ENCODE measurements at places on chromosomes 2 and 18.

DNA sequence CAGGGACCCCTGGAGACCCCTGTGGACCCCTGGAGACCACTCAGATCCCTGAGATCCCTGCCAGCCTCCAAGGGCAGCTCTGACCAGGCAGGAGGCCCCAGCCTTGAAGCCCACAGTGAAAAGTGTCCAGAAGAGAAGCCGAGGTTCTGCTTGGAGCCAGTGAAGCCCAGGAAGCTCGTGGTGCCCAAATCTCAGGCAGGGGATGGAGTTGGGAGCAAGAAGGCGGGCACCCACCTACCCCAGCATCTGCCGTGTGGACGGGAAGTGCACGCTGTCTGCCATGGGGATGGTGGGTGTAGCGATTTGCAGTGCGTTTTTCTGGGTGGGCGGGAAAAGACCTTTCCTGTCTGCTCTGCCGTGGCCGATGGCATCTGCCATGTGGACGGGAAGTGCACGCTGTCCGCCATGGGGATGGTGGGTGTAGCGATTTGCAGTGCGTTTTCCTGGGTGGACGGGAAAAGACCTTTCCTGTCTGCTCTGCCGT is 120.6 kb upstream of the CTDP1 start:
- DNase-seq, result no peak

DNA sequence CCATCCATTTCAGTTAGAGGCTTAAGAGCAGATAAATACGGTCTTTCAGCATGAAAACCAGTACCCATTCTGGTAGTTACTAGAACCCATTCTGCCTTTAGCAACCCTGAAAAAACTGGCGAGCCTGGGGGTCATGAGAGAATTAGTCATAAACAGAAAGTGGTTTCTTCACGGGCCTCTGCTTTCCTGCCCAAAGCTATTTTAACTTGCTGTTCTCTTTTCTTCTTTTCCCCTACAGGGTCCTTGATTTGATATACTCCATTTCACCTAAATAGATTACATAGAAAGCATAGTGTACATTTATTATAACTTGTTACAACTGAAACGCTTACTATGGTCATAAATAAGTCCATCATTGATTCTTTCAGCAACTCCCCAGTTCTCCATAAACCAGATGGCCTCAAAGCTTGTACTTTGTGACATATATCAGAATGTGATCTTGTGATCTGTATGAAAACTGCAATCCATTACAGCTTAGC is 48.3 kb downstream of the WDFY1 start:
- no peak for DNase-seq

DNA sequence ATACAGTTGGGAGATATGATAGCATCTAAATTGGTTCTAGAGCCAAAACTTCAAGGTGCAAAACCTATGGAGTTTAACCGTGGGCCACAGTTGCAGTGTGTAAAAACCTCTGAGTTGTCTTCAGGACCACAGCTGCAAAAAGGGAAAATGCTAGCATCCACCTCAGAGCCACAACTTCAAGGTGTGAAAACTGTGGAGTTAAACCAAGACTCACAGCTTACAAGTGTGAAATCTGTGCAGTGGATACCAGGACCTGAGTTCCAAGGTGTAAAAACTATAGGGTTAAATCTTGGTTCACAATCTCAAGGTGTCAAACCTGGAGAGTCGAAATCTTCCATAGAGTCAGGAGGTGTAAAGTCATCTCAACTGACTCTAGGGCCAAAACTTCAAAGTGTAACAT is 10.4 kb upstream of the ZNF512 start:
- no peak for DNase-seq

- DNase-seq, result no peak
These were observed 662.4 kb downstream of the GALR1 start for GRCh38 chr18:77911971-77912605.

DNA sequence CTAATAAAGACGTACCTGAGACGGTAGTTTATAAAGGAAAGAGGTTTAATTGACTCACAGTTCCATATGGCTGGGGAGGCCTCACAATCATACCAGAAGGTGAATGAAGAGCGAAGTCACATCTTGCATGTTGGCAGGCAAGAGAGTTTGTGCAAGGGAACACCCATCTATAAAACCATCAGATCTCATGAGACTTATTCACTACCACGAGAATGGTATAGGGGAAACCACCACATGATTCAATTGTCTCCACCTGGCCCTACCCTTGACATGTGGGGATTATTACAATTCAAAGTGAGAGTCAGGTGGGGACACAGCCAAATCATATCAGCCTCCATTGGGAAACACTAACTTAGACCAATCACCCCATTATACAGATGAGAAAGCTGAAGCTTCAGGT is 81.4 kb downstream of the SKA1 start:
- DNase-seq, result no peak

DNA sequence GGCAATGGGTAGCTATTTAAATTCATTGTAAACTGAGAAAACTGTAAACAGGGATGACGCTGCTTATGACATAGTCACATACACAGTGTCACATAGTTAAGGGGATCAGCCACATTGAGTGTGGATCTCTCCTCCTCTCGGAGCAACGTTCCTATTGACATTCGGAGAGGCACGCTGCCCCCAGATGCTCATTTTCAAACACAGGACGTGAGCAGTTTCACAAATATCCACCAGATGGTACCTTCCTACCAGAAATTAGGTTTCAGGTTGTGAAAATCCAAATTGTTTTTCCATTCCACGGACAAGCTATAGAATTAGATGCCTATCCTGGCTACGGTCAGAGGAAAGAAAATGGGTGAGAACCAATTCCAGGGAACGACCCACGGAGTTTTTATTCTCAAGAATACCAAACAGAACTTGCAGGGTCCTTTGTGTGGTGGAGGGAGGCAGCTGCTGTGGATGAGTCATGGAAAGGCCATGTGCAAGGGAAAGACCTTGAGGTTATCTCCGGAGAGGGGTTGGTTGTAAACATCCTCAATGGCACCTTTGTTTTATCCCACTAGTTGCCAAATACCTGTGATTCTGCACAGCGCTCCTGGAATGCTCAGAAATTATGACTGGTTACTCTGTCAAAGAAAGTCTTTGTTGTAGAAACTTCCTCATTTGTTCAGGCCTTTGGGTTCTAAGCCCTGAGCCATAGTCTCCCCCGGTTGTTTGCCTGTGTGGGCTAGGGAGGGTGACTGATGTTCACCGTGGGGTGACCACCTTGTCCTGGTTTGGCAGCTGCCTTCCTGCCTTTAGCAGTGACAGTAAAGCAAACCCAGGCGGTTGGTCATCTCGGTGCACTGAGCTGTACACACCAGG is 88.0 kb downstream of the ACTR3 start:
- no peak for DNase-seq

DNA sequence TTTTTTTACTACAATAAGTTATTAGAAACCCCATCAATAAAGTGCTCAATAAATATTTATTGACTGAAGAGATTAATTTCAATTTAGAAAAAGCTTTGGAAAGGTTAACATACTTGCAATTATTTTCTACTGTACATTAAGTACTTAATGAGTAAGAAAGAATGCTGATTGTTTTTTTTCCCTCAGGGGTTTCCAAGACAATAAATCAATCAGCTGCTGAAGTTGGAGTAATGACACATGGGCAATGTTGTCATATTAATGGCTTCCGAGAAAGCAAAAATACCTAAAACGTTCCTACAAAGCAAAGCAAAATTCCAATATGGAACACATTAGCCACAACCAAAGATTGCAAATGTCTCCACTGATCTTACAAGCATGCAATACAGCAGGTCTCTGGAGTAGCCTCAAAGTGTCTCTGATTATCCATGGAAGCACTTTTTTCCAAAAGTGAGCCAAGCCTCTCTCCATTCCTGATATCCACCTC is 66.7 kb downstream of the ZC3H6 start:
- DNase-seq, result peak; percentile 6

DNA sequence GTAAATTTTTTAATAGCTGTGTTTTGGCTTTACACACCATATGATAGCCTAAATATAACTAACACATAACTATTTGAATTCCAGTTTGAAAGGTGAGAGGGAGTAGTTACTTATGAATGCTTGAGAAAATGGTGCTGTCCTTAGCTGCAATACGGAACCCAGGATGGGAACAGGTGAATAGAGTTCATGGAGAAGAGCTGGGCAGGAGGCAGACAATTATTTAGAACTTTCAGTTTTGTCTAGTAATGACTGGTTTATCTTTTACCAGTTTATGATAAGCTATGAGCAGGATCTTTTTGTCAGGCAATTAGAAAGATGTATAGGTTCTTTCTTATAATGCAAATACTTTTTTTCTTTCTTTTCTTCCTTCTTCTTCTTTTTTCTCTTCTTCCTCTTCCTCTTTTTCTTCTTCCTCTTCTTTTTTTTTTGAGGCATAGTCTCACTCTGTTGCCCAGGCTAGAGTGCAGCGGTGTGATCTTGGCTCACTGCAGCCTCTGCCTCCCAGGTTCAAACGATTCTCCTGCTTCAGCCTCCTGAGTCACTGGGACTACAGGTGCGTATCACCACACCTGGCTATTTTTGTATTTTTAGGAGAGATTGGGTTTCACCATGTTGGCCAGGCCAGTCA is 25.9 kb downstream of the UBR3 start:
- DNase-seq, result no peak

DNA sequence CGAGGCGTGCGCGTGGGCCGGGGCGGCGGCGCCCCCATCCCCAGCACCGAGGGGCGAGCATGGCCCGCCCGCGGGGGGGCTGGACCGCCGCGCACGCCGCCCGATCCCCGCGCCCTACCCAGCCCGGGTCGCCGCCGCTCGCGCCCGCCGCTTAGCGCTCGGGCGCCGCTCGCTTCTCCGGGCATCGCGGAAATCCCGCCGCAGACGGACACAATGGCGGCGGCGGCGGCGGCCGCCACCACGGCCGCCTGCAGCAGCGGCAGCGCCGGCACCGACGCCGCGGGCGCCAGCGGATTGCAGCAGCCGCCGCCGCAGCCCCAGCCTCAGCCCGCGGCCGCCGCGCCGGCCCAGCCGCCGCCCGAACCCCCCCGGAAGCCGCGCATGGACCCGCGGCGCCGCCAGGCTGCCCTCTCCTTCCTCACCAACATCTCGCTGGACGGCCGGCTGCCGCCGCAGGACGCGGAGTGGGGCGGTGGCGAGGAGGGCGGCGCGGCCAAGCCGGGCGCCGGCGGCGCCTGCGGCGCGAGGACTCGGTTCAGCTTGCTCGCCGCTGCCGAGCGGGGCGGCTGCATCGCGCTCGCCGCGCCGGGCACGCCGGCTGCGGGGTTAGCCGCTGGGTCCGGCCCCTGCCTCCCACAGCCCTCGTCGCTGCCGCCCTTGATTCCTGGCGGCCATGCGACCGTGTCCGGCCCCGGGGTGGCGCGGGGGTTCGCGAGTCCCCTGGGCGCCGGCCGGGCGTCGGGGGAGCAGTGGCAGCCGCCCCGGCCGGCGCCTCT is 453 bp downstream of the CABLES1 start:
- DNase-seq, result no peak

GRCh38 chr2:262117-262516 is 1.7 kb downstream of the SH3YL1 start:
- DNase-seq, result no peak

- DNase-seq, result peak; percentile 10
These were observed 819 bp downstream of the TGIF1 start for GRCh38 chr18:3450799-3451182.

DNA sequence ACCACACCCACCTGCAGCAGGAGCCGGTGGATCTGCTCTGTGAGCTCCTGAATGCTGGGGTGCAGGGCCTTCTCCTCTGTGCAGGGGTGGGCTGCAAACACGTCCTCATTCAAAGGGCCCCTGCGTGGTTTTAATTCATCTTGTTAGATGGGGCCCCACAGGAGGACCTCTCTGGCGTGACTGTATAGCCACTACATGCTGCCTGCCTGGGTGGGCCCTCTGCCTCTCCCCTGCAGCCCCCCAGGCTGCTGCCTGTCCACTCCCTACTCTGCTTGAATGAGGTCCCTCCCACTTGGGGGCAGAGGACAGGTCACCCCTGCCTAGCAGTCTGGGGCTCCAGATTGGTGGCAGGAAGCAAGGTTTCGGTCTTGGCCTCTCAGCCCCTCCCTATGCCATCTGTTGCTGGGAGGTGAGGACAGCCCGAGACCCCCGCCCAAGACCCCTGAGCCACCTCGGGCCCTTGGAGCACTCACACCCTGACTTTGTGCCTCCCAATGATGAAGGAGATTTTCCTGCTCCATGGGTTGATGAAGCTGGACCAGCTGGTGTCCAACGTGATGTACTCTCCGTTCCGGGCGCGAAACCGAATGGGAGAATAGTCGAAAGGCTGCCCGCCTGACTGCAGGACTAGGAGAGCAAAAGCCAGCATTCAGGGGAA is 22.0 kb upstream of the HES6 start:
- DNase-seq, result no peak

DNA sequence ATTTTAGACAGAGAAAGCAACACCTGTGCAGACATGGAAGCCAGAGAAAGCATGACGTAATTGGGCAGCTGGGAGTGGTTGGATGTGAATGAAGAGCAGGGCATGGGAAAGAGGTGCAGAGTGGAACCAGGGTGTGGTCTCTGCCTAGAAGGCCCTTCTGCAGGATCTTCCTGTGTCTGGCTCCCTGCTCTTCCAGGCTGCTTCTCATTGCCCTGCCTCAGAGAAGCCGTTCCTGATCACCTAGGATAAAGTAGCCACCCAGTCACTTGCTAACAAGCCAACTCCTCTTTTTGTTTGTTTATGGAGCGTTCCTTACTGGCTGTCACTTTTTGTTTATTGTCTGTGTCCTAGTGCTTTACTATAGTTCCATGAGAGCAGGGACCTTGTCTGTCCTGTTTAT is 28.5 kb downstream of the GALNT1 start:
- DNase-seq, result no peak

DNA sequence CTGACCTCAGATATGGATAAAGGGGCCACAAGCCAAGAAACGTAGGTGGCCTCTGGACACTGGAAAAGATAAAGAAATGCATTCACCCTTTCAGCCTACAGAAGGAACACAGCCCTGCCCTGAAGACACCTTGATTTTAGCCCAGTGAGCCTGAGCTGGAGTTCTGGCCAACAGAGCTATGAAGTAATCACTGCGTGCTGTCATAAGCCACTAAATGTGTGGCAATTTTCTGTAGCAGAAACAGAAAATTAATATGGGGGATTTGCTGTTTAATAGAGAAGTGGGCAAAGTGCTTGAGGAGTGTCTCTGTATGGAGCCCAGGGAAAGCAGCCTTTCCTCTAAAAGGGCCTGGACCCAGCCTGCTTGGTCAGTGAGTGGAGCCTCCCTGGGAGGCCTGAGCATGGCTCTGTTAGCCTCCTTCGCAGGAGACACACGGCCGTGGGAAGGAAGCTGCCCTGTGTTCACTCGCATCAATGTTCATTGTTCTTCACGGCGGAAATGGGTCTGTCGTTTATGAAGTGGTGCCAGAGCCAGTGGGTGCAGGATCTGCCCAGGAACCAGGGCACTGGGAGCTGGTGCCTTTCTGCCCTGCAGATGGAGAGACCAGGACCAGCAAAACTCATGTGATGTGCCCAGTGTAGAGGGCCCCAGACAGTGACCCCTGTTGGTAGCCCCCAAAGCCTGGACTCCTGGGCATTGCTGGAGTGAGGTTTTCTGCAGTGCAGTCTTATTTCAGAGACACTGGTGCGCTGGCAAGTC is 268.9 kb downstream of the NDUFA10 start:
- DNase-seq, result no peak

- DNase-seq, result no peak
These were observed 160.3 kb downstream of the INO80D start for GRCh38 chr2:205925373-205926337.

GRCh38 chr2:12436935-12437561 is 279.7 kb upstream of the TRIB2 start:
- DNase-seq, result no peak

- DNase-seq, result no peak
These were observed 60.9 kb upstream of the AGAP1 start for GRCh38 chr2:235432741-235433520.

GRCh38 chr2:25065768-25066167 is 23.9 kb downstream of the EFR3B start:
- no peak for DNase-seq
